Effector CD4-positive, alpha-beta T cell (primary cell): ENCODE measurements at places on chromosomes 13 and 19.

DNA sequence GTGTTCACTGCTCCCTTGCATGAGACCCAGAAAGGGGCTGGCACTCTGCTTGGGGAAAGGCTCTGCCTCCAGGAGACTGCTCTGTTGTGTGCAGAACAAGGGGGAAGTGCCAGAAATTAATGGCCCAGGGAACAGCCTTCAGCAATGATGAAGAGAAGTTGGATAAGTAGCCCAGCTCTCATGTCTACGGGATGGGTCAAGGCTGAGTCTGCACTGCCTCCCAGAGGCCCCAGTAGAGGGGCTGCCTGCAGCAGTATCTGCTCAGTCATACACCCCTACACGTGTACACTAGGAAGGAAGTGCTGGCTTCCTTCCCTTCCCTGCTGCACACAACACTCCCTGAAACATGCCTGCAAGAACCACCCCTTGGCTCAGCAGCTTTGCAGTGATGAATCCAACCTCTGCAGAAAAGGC, 54.6 kb upstream of the URI1 start:
- DNase-seq, result no peak

- no peak for DNase-seq
Observed at GRCh38 chr13:30148171-30148754, 159.1 kb downstream of the KATNAL1 start.

GRCh38 chr13:114313061-114313860, 1.0 kb upstream of the CHAMP1 start:
- no peak for DNase-seq

GRCh38 chr13:24187185-24187584, 26.7 kb downstream of the SPATA13 start:
- DNase-seq, result no peak

GRCh38 chr13:90402102-90402501, 945.4 kb upstream of the MIR17HG start:
- no peak for DNase-seq

DNA sequence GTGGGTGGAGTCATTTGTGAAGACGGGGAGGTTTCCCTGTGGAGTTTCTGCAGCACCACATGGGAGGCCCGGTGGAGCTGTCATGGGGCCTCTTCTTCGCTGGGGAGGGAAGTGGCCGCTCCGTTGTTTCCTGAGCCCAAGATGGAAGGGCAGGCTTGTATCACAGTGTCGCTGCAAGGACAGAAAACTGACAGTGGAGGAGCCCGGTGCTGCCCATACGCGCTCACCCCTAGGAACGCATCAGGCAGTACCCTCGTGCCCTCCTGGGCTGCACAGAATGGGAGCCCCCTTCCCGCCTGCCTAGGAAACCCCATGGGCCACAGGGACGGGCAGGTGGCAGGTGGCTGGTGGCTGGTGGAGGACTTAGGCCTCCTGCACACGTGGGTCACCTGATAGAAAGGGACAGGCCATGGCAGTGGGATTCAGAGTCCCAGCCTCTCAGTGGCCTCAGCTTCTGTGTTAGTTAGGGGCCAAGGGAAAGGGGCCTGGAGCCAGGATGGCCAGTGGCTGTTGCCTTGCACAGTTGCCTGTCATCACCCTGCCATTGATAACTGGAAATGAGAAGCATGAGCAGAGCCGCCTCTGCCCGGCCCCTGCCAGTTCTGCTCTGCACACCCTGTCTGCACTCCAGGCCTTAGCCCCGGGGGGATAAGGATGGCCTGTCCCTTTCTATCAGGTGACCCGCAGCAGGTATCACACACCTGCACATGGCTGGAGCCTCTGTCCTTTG, 7.6 kb downstream of the COL4A2 start:
- DNase-seq, result no peak
